ENCODE measurements at places on chromosomes 6 and 20.

DNA sequence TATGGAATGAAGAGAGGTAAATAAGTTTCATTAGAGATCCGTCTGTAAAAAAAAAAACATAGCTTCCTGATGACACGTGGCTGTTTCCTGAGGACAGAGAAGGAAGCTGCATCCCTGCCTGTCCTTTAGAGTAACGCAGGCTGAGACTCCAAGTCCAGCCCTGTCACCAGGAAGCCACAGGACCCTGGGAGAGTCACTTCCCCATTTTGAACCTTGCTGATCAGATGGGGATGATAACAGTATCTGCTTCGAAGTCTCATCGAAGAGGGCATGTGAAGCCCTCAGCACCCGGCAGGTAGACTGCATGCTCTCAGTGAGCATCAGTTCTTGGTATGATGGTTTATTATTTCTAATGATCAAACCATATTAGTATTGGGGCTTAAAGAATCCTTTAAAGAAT, 139.1 kb upstream of the KCNG1 start:
- no peak for DNase-seq

- no peak for DNase-seq
Observed at GRCh38 chr20:52076164-52076563, 115.4 kb downstream of the ZFP64 start.

GRCh38 chr6:85975957-85976356, 333.3 kb upstream of the SYNCRIP start:
- no peak for DNase-seq

- no peak for DNase-seq
Observed at GRCh38 chr6:84166395-84166794, 61.0 kb downstream of the CEP162 start.

GRCh38 chr6:3377536-3378397, 79.1 kb downstream of the SLC22A23 start:
- no peak for DNase-seq

DNA sequence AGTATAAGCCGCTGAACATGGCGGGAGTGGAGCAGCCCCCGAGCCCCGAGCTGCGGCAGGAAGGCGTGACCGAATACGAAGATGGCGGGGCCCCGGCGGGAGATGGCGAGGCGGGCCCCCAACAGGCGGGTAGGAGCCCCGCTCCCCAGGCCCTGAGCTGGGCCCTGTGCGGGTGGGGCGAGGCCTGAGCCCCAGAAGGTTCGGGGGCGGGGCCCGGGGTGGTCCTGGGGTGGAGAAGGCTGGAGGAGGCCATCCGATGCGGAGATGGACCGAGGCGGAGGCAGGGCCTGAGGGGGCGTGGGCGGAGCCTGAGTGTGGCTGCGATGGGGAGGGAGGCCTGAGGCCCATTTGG, 7.1 kb downstream of the L3MBTL1 start:
- no peak for DNase-seq

DNA sequence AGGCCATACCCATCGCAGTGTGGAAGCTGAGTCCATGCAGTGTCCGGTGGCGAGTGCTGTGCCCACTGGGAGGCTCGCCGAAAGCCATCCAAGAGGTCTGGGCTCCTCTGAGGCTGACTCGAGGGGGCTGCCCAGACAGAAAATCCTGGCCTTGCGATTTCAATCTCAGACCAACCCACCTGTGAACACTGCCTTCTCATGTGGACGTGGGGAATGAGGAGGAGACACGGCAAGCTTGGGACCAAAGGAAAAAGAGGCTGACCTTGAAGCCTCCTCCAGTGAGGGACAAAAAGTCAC, 157.2 kb upstream of the AFDN start:
- no peak for DNase-seq

- DNase-seq = peak; percentile 31
Observed at GRCh38 chr6:2353412-2354137, 108.2 kb upstream of the GMDS start.

DNA sequence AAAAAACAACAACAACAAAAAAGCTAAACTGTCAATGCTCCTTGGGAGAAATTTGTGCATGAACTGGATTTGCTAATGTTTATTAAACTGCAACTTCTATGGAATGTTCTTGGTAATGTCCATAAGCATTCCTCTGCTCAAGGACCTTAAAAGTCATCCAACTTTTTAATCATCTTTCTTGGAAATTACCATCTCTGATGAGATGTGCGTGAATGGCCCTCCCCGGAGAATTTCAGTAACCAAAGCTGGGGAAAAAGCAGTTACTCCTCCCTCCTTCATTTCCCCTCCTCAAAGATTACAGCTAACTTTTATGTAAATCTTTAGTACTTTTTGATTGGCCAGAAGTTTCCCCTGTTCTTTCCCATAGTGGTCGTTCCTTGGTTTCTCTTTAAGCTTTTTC, 5.2 kb downstream of the TBCC start:
- DNase-seq = no peak

DNA sequence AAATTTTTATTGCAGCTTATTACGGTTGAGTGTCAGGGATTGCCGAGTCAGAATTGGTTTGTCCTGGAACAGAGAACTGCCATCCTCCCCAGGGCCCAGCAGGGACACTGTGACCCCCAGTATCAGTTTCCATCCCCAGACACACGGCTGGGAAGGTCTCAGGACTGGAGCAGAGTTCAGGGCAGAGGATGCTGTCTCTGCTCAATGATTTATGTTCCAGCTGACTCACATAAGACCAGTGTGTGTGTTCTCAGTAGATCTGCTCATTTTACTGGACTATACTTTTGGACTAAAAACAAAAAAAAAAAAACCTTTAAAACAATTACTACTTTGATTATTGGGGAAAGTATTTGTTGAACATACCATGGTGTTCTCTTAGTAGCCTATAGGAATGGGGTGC, 44.2 kb downstream of the FNDC1 start:
- no peak for DNase-seq

GRCh38 chr6:52009466-52010140, 77.8 kb downstream of the PKHD1 start:
- DNase-seq = no peak

GRCh38 chr6:159595173-159595572, 97.9 kb downstream of the SOD2 start:
- DNase-seq = no peak

DNA sequence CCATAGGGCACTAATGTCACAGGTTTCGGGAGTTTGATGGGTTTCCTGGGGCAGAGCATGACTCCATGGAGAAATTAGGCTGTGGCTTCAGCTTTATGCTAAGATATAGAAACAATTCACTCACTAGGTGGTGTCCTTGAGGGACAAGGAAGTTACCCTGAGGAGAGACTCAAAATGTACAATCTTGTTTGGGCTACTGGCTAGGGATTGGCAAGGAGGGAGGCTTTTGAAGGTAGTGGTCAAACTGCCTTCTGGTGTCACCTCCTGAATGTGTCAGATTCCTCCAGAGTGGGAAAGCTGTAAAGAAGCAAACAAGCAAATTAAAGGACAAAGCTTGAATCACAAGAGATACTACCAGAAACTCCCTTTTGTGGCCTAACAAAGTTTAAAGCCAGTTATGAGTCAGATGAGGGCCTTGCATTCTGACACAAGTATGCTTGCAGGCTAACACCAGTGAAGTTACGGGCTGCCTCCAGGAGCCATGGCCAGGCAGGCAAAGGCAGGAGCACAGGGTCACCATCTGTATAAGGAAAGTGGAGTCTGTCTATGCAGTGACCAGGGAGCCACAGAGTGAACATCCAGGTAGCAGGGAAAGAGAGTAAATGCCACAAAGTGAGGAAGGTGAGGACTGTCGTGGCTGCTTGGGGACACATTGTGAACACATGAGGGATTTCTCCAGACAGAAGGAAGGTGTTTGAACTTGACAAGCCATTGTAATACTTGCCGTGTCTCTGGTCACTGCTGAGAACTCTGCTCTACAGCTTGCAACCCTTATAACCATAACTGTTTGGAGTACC, 107.7 kb upstream of the DTNBP1 start:
- DNase-seq = no peak

DNA sequence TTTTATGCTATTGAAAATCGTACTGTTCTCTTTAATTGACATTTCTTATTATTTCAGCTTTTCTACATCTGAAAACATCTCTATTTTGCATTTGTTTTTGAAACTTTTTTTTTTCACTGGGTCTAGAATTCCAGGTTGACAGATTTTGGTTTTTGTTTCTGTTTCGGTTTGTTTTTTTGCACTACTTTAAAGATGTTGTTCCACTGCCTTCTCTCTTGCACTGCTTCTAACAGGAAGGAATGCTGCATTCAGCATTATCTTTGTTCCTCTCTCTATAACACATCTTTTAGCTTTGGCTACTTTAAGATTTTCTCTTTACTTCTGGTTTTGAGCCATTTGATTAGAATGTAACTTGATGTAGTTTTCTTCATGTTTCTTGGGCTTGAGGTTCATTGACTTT, 20.1 kb upstream of the SLC17A1 start:
- no peak for DNase-seq

- no peak for DNase-seq
Observed at GRCh38 chr6:31775184-31775583, 1.9 kb downstream of the VWA7 start.

- no peak for DNase-seq
Observed at GRCh38 chr6:159434410-159434809, 258.6 kb downstream of the SOD2 start.

DNA sequence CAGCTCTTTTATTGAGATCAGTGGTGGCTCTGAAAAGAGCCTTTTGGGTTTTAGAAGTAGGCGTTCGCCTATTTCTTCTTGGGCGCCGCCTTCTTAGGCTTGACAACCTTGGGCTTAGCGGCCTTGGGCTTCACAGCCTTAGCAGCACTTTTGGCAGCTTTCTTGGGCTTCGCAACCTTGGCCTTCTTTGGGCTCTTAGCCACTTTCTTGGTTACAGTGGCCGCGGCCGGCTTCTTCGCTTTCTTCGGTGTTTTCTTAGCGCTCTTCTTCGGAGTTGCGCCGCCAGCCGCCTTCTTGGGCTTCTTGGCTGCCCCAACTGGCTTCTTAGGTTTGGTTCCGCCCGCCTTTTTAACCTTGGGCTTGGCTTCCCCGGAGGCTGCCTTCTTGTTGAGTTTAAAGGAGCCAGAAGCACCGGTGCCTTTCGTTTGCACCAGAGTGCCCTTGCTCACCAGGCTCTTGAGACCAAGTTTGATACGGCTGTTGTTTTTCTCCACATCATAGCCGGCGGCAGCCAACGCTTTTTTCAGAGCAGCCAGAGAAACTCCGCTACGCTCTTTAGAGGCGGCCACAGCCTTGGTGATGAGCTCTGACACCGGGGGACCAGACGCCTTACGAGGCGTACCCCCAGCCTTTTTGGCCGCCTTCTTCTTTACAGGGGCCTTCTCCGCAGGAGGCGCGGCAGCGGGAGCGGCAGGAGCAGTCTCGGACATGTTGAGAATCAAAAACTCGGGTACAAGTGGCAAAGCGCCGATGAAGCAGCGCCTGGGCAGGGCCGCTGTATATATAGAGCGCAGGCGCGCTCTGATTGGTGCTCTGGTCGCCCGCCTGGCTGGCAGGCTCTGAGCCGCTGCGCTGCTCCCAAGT, 31.3 kb upstream of the HFE start:
- peak; percentile 59 for DNase-seq

GRCh38 chr6:7119272-7119801, 11.6 kb downstream of the RREB1 start:
- DNase-seq = no peak

DNA sequence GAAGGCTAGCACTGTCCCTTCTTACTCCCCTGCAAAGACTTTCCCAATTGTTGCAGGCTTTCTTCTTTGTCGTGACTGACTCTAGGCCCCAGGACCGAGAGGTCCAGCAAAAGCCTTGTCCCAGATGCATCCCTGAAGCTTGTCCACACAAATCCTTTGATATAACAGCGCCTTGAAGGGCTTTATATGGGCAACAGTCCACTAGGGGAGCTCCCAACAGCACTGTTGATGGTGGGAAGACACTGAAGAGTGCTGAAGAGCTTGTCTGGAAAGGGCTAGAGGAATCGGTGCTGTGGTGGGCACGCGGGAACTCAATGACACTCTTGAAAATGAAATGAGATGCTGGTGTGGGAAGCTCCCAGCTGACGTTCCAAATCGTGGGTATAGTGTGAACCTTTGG, 316.1 kb upstream of the CDH4 start:
- no peak for DNase-seq
